ENCODE measurements at places on chromosomes 16 and 17. TPM values are rescaled to one million over a fixed set of nuclear protein-coding genes. Genes with fewer than 3 reads are reported as not detected.

The MT1B gene
- not detected for total RNA-seq

The RAP1GAP2 gene
- total RNA-seq: 2.4 TPM

The OR4D1 gene
- total RNA-seq: not detected

The TERB1 gene
- total RNA-seq: 0.11 TPM

The OTOA gene
- total RNA-seq: under 0.01 TPM

The HEATR9 gene
- total RNA-seq: not detected

The CDC27 gene
- total RNA-seq: 161 TPM

The YPEL2 gene
- 8.6 TPM for total RNA-seq

The TBC1D3G gene
- total RNA-seq: not detected

The NGFR gene
- 0.12 TPM for total RNA-seq

The BAIAP2 gene
- 28.8 TPM for total RNA-seq

The RBFOX1 gene
- not detected for total RNA-seq

The FOXJ1 gene
- total RNA-seq: under 0.01 TPM

The ALOX12B gene
- total RNA-seq: not detected
